ENCODE measurements at places on chromosomes 3 and 15. TPM values are rescaled to one million over a fixed set of nuclear protein-coding genes. Genes with fewer than 3 reads are reported as not detected.

ANKUB1 gene
- not detected for total RNA-seq

MYL3 gene
- total RNA-seq: not detected

ZNF502 gene
- 2.3 TPM for total RNA-seq

CPLX3 gene
- total RNA-seq: 0.17 TPM

KIF7 gene
- total RNA-seq: 1.8 TPM

ZNF710 gene
- total RNA-seq: 26.6 TPM

NEK10 gene
- 0.36 TPM for total RNA-seq

CSPG4 gene
- total RNA-seq: not detected

SAXO2 gene
- 1.2 TPM for total RNA-seq

ROBO1 gene
- total RNA-seq: 6.7 TPM

TMEM41A gene
- total RNA-seq: 19.8 TPM

SERPINI2 gene
- not detected for total RNA-seq

TMOD2 gene
- total RNA-seq: 5.1 TPM

ADAMTSL3 gene
- total RNA-seq: not detected

VPS39 gene
- 95.3 TPM for total RNA-seq

SERINC4 gene
- total RNA-seq: 0.14 TPM
